ENCODE measurements at places on chromosomes 16 and 17. TPM values are rescaled to one million over a fixed set of nuclear protein-coding genes. Genes with fewer than 3 reads are reported as not detected.

The ASPA gene
- 2.2 TPM for total RNA-seq

- DNase-seq, result no peak
Observed at GRCh38 chr16:21625026-21625425, 25.6 kb downstream of the METTL9 start.

DNA sequence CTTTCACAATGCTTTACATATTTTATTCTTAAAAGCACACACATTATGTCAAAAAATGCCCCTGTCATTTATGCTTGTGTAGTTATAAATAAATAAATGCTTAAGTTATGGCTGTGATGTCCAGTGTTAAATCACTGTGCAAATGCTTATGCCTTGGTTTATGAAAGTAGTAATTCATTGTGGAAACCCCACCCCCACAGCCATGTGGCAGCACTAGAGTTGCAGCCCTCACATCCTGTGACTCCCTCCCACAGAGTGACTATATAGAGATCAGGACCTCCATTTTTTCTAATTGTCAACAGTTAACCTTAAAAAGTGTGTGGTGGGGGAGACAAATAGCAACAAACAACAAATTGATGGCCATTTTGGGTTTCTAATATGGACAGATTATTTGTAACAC is 2.4 kb downstream of the SKAP1 start:
- no peak for DNase-seq

DNA sequence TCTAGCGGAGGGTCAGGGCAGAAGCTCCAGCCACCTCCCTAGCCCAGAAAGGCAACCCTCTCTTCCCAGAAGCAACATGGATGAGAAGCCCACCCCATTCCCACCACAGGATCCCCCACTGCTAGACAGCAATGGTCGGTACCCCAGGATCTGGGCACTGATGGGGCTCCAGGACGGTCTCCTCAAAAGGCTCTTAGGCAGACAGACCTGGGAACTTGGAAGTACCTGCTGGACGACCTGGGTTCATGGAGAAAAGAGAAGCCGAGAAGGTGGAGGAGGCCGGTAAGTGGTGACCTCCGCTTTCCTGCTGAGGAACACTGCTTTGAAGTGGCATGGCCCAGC is 96.6 kb downstream of the TBC1D16 start:
- no peak for DNase-seq

The MYO15A gene
- 6.1 TPM for total RNA-seq

DNA sequence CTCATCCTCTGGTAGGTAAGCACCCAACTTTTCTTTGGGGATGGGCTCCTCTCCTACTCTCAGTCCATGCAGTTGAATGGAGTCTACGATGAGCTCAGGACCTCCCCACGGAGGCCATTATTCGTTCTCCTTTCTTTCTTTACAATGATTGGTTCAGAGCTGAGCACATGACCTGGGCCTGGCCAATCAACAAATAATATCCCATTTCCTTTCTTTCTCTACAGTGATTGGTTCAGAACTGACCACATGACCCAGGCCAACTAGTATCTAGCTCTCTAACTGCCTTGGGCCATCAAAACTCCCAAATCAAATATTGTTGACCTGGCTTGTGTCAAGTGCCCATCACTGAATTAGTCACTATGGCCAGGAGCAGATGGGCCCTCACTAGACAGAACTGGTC is 129.2 kb downstream of the USP31 start:
- DNase-seq, result no peak

- DNase-seq, result no peak
Observed at GRCh38 chr16:10664720-10665126, 30.0 kb downstream of the TEKT5 start.

GRCh38 chr16:30137897-30138296 is 14.9 kb upstream of the MAPK3 start:
- DNase-seq, result no peak

Data from vagina (tissue), 2 donors.